ENCODE measurements at places on chromosomes 3 and 15.

GRCh38 chr3:38458796-38459498 is 5.3 kb downstream of the ACVR2B start:
- no peak for DNase-seq

DNA sequence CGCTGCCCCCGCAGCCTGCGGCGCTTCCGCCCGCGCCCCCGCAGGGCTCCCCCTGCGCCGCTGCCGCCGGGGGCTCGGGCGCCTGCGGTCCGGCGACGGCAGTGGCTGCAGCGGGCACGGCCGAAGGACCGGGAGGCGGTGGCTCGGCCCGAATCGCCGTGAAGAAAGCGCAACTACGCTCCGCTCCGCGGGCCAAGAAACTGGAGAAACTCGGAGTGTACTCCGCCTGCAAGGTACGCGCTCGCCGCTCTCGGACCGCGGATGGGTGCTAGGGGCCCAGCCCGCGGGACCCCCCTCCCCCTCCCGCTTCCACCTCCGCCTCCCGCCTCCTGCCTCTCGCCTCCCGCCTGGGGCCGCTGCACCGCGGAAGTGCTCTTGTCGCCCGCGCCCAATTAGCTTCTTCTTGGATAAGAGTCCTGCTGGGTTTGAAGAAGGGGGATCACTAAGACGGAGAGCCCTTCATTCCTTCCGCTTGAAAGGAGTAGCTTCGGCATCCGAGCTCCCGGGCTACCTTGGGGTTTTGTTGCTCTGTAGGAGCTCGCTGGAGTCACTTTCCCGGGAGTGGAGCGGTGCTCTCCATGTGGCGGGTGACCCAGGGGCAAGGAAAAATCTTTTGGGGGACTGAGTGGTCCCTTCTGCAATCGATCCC is 426 bp downstream of the KAT2B start:
- DNase-seq, result peak; percentile 39

DNA sequence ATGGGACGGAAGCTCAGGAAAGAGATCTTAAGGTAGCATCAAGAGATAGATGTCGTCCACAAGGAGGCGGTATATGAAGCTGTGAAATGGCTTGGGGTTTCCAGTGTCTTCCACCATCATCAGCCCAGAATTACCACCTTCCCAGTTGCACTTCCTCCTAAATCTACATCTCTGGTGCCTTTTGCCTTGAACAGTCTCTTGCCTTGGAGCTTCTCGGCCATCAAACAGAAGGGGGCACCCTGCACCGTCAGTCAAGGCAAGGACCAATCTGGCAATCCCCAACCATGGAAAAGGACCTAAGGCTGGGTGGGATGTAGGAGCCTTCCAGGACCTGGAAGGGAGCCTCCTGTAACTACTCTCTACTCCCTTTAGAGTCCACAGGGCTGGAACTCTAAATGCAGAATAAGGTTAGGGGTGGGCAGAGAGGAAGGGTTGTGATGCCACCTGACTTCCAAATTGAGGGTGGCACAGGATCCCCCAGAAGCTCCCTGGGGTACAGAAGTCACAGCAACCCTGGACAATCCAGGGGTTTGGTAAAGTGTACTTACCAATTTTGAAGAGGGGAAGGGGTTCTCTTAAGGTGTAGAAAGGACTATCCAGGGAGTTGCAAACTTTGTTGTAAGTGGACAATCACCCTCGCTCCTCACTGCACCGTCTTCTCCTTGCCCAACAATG is 1.0 kb upstream of the RYR3 start:
- DNase-seq, result peak; percentile 49

DNA sequence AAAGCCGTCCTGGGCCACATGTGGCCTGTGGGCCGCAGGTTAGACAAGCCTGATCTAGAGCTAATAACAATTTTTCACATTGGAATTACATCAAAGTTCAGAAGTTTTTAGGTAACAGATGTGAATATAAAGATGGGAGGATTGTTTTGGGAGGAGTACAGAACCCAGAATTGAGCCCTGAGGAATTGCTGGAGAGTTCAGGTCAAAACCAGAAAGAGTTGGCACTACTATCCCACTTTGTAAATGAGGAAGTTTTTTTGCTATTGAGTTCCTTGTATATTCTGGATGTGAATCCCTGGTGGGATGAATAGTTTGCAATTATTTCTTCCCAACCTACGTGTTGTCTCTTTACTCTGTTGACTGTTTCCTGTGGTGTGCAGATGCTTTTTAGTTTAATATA is 109.5 kb upstream of the LIPC start:
- DNase-seq, result no peak

DNA sequence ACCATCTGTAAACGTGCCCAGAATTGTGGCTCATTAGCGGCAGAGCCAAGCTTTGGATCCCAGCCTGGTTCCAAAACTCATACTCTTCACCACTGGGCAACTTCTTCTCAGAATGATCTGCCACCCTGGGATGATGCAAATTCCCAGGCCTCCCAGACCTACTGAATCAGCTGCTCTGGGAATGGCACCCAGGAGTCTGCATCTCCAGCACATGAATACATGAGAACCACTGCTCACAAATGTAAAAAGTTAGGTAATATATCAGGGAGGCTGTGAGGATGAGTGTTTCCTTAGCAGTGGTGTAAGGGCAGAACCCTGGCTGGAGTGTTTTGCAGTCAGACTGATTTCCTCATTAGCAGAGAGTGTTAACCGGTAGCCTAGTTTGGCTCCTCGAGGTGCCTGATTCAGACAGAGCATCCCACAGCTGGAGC is 94.2 kb downstream of the LIPC start:
- no peak for DNase-seq
